CD4-positive, alpha-beta T cell treated with Interleukin-17A for 1 hour (primary cell): ENCODE measurements at places on chromosomes 2 and 18.

DNA sequence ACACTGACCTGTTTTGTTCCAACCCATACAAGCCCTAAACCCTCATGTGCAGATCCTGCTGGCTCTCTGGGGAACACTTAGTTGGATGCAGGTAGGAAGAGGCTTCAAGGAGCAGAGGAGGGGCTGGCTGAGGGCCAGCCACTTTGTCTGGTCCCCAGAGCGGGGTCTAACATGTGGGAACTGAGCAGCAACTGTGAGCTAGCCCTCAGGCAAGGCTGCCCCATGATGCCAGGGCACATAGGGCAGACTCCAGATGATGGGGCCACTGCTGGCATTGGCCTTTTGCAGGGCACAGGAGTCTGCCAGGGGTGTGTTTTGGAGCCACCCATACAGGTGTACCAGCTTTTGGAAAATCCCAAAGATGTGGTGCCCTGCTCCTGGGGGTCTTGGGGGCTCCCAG is 67.7 kb downstream of the HPCAL1 start:
- no peak for DNase-seq

DNA sequence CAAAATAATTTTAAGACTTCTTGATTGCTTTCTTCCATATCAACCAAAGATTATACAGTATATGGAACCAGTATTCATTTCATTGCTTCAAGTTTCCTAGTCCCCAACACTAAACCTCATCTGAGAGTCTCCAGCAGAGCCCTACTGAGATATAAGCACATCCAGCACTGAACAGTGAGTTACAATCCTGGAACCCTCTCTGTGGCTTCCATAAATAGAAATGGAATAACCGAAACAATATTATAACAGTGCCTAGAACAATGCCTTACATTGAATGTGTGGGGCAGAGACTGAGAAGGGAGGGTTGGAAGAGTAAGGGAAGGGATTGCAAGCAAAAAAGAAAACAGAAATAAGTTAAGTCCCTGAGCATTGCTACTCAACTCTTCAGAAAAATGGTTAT is 18.9 kb downstream of the AAK1 start:
- DNase-seq = no peak

DNA sequence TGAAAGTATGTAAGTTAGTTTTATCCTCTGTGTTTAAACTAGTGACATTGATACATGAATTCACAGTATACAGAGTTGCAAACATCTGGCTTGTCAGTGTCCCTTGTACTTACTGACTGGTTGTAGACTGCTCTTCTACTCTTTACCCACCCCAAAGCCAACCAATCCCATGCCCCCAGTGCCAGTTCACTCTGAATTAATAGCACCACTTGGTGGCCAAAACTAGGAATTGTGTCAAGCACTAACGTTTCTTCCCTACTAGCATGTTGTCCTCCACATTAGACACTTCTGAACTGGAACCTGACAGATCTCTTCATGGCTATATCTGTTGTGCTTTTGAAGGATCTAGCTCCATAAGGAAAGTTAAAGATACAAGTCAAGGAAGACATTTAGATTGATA is 27.2 kb upstream of the OTX1 start:
- no peak for DNase-seq

GRCh38 chr2:164697688-164698461 is 76.6 kb upstream of the GRB14 start:
- no peak for DNase-seq

GRCh38 chr18:12593866-12594265 is 64.0 kb downstream of the SPIRE1 start:
- DNase-seq = no peak

- no peak for DNase-seq
Measured at GRCh38 chr2:159998243-159998642, 64.2 kb downstream of the PLA2R1 start.

- DNase-seq = peak; percentile 21
Measured at GRCh38 chr2:12014088-12014960, 267.9 kb downstream of the LPIN1 start.

- no peak for DNase-seq
Measured at GRCh38 chr2:204039298-204039838, 102.8 kb downstream of the ICOS start.

GRCh38 chr2:233076749-233077148 is 16.6 kb downstream of the INPP5D start:
- peak; percentile 72 for DNase-seq

DNA sequence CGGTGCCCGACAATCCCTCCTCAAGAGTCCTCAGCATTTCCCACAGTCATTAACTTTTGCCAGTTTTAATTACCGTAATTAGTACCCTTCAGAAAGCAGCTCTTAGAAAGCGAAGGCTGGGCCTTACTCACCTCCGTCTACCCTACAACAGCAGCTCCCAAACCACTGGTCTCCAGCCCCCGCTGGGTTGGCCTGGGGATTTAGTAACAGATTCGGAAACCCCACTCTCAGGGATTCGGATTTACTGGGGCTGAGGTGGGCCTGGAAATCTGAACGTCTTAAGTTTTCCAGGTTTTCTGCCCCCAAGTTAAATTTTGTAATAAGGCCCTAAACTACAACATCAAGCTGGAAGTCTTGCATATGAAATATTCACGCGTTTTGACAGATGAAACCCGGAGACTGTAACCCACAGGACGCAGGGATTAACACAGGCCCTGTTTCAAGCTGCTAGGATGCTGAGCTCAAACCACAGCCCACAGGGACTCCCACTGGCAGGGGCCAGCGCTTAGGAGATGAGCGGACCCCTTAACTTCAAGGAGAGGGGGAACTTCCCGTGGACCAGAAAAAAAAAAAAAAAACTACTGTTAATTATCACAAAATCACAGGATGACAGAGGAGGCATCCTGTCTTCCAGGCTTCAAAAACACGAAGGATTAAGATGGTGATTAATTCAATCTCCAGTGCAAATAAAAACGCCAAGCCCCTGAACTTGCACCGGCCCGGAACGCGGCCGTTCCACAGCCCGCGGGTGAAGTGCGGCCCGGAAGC is 985 bp downstream of the ILKAP start:
- peak; percentile 34 for DNase-seq

GRCh38 chr2:32386739-32387138 is 29.9 kb downstream of the BIRC6 start:
- no peak for DNase-seq

DNA sequence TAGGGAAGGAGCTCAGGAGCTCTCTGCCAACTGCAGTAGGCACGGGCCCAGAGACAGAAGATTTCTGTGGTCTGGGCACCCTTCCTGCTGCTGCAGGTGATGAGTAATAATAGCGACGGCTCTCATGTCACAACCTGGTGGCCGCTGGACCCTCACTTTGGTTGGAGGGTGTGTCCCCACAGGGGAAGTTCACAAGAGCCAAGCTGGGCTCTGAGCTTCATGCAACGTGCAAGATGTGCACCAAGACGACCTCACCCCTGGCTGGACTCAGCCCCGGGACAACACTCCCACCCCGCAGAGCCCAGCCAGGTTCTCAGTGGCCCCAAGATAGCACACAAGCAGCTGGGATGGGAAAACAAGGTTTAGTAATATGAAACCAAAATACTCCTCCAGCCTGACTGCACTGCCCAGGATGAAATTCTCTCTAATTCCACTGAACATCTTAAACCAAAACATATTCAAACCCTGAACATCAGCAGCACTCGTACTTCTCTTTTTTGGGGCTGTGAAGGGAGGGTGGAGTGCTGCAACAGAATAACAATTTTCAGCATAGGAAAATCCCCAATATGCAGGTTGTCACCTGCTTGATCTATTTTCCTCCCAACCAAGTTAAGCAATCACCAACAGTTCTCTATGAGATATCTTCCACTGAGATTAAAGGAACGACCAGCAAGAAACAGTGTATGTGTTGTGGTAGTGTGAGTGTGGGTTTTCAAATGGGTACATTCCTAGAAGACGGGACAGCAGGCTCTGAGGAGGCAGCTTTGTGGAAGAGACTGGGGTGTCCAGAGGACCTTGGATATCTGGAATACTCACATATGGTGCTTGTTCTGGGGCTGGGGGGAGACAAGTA is 26.5 kb downstream of the BCL2 start:
- DNase-seq = no peak

- DNase-seq = peak; percentile 87
Measured at GRCh38 chr18:46250084-46250811, 146.1 kb downstream of the HAUS1 start.

DNA sequence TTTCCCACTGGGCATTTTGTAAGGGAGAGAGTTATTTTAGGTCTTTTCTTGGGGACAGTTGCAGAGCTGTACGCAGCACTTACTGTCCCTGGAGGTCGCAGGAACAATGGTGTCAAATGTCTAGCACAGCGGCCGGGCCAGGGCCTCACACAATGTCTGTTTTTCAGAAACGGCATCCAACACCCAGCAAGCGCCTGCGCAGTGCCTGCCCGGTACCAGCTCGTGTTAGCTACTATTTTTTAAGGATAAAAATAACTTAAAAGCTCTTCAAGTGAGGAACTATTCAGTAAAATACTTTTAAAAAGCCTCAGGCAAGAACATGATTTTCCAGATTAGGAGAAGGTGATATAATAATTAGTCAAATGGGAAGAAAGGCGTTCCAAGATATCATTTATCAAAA is 90.0 kb downstream of the MBP start:
- DNase-seq = no peak

DNA sequence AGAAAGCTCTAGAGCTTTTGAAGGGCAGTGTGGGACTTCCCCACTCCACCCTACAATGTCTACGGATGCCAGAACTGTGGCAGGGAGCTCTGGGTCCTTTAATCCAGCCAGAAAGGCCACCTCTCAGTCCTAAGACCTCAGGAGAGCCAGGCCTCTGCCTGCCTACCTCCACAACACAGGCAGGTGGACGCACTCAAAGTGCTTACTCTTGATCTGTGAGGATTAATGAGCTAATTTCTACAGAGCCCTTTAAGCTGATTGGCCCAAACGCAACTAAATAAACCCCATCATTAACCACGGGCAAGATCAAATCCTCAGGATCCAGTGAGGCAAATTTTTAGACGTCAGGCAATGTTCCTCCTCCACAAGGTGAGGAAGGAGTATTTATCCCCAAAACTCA is 8.1 kb downstream of the STK39 start:
- DNase-seq = no peak

DNA sequence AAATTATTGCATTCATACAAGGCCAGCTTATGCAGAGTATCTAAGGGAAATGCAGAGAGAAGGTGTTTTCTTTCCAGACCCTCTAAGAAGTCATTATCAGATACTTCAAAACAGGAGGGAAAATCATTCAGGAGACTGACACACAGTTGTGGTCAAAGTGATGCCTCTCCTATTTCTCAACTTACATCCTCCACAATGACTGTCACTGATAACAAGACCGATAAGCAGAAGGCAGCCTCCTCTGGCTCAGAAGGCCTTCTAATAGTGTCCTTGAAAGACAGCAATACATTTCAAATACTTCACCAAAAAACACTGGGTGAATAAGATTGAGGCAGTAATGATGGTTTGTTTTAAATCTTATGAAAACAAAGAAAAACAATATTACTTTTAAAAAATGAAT is 199.7 kb downstream of the PIEZO2 start:
- DNase-seq = no peak

- DNase-seq = no peak
Measured at GRCh38 chr2:179051250-179051649, 1.3 kb upstream of the CCDC141 start.

DNA sequence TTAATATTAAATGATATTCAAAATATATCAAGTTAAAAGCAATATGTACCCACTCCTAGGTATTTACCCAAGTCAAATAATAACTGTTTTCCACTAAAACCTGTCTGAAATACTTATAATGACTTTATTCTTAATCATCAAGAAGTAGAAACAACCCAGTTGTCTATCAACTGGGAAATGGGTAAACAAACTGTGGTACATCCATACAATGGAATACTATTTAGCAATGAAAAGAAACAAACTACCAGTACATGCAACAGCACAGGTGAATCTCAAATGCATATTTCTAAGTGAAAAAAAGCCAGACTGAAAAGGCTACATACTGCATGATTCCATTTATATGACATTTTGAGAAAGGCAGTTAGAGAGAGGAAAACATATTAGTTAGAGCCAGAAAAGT is 559.9 kb downstream of the MBD2 start:
- DNase-seq = no peak

DNA sequence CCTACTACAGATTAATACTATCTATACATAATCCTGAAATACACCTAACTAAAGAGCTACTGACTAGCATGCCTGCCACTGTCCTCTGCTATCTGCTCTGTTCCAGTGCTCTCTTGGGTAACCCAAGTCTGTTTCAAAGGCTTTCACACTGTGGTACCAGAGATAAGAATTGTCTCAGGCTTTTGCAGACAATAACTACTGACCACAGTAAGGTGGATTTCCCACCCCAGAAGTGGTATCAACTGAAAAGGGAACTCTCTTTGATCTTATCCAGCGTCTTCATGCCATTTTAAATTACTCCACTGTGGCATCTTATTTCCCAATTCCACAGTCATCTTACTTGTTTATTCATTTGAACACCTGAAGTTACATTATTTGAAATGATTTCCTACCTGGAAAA is 190.2 kb downstream of the IKZF2 start:
- DNase-seq = no peak

GRCh38 chr2:145729993-145730770 is 1210.3 kb upstream of the ZEB2 start:
- no peak for DNase-seq

- no peak for DNase-seq
Measured at GRCh38 chr2:71388214-71388613, 56.6 kb downstream of the ZNF638 start.

DNA sequence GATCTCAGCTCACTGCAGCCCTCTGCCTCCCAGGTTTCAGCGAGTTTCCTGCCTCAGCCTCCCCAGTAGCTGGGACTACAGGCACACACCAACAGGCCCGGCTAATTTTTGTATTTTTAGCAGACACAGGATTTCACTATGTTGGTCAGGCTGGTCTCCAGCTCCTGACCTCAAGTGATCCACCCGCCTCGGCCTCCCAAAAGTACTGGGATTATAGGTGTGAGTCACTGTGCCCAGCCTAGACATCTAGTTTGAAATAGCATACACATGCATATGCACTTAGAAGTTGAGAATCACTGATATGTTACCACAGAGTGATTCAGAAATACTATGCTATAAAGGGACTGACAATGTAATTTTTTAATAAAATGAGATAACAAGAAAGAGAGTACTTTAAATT is 69.8 kb upstream of the CDKL4 start:
- no peak for DNase-seq
